Cortex of kidney (tissue), 1 donor: ENCODE measurements at places on chromosomes 6 and 20.

DNA sequence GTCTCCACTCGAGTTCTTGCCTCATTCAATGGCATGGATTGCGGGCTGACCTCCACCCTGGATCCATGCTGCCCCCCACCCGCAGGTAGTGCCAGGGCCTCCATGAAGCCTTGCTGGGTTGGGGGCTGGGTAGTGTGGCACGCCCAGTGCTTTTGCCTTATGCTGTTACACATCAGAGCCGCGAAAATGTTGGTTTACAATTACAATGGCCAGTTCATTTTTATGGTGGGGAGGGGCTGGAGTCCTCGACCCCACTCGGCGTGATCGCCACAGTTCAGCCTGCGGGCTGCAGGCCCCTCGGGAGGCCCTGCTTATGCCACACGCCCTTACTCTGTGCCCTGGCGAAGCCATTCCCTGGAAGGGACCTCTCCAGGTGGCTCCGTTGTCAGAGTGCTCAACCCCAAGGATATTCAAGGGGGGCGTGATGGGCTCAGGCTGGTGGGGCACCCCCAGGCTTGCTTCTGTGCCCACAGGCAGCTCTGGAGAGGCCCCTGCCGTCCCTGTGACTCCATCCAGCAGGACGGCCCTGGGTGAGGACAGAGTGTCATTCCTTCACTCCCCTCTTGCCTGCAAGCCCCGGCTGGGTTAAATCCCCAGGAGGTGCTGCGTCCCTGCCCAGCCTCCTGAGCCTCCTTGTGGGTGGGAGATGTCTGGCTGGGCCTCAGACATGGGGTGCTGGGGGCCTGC is 14.8 kb downstream of the ITPA start:
- no peak for DNase-seq

GRCh38 chr6:6008648-6009421 is 2.1 kb upstream of the NRN1 start:
- DNase-seq, result no peak

DNA sequence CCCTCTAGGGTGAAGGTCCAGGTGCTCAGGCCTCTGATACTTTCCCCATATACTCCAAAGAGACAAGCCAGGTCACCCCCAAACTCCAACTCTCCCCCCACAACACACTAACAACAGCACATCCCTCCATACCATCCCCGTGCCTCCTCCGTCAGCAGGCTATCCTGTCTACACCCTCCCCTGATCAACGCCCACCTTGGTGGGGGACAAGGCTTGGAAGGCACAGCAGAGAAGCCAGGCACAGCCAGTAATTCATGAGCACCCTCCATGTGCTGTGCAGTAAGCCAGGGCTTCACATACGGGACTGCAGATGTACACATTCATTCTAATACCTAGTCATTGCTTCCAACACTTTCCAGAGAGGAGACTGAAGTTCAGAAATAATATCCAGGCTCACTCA is 57.6 kb downstream of the TRERF1 start:
- no peak for DNase-seq

GRCh38 chr6:122657601-122658000 is 47.4 kb downstream of the PKIB start:
- DNase-seq, result no peak

DNA sequence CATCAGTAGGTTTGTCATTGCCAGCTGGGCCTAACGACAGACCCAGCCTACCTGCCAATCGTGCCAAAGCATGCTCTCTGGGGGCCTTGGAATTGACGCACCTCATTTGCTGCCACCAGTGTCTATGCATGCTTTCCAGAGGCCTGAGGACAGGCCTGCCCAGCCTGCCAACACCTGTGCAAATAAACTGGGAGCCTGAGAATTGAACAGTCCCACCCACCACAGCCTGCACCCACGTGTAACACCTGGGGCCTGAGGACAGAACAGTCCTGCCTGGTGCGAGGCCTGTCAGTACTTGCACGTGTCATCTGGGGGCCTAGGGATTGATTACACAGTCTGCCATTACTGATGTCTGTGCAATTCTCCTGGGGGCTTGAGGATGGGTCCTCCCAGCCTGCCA is 6.2 kb upstream of the RNF217 start:
- no peak for DNase-seq

DNA sequence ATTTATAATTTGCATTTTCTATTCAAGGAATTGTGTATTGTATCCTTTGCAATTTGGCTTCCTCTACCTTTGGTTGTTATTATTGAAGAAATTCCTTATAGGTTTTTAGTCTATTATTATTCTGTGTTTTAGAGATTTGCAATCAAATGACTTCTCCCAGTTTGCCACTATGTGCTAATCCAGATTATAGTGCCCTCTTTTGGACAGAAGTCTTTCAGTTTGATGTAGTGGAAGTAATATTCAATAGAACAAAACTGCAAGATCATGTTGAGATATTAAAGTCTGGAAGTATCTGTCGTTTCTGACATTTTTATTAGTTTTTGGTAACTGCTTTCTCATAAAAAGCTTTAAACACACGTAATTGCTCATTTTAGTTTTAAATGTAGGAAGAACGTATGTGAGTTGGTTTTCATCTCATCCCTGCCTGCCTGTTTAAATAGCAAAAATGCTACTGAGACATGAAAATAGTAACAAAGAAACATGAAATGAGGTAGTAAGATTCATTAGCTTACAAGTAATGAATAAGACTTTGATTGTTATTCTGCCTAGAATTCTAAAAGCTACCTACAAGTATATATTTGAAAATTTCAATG is 72.8 kb downstream of the RTN4IP1 start:
- no peak for DNase-seq

DNA sequence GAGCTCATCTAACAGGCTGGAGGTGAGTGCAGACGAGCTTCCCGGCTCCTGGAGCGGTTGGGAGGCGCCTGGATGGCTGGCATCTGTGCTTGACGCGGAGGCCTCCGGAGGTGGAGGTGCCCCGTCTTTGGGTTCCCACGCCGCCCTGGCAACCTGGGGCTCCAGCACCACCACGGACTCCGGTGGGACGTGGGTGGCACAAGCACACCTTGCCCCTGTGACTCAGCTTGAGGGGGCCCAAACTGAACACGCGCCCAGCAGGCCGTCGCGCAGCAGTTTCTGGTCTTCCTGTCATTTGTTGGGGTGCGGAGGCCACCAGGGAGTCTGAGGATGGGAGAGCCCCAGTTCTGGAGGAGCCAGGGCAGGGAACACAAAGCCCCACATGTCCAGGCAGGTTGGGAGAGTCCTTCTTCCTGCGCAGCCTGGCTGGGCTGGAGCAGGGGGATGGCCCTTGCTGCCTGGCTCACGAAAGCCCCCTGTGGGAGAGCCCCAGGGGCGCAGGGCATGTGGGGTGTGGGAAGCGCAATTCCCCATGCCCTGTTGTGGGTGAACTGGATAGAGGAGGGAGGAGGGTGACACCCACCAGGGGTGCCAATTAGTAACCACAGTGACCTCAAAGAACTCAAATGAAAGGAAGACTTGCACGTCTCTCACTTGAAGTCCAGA is 1378.6 kb upstream of the DEFB115 start:
- no peak for DNase-seq

- DNase-seq, result no peak
These were observed 48.3 kb downstream of the PROKR2 start for GRCh38 chr20:5268449-5268848.

- no peak for DNase-seq
These were observed 75.0 kb downstream of the PLCB4 start for GRCh38 chr20:9143926-9144325.

GRCh38 chr6:170265655-170266054 is 25.2 kb downstream of the DLL1 start:
- DNase-seq, result no peak

DNA sequence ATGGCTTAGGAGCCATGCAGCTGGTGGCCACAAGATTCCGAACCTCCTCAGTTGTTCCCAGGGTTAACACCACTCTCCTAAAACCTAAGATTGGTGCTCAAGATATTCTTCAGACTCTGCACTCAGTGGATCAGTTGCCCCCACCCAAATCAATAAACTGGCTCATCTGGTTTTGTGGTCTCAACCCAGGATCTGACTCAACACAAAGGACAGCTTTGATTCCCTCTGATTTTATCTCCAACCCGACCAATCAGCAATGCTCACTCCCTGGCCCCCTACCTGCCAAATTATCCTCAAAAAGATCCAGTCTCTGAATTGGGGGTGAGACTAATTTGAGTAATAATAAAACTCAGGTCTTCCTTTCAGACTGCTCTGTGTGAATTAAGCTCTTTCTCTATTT is 137.5 kb downstream of the EYS start:
- no peak for DNase-seq

DNA sequence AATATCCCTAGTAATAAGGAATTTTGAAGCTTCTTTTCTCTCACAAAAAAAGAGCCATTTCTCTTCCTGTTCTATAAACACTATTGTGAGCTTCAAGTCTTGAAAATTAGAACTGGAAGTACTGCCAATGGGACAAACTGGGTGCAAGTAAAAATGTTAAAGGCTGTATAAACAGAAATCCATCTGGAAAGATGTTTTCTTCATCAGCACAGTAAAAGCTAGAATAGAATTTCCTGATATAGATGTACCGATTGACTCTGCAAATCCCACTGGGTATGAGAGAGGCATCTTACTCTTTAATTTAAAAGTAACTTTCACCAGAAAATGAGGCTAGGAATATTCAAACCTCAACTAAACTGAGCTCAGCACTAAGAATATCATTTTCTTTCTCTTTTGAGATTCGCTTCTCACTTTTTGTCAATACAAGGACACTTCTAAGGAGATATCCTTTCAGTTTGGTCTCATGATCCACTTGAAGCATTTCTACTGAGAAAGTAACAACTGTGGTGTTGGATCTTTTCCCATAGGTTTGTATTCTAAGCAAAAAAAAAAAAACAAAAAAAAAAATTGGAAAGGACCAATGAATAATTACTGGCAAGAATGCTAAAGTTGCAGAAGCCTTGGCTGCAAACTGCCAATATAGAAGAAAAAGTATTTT is 169.0 kb upstream of the PRDM1 start:
- DNase-seq, result no peak

DNA sequence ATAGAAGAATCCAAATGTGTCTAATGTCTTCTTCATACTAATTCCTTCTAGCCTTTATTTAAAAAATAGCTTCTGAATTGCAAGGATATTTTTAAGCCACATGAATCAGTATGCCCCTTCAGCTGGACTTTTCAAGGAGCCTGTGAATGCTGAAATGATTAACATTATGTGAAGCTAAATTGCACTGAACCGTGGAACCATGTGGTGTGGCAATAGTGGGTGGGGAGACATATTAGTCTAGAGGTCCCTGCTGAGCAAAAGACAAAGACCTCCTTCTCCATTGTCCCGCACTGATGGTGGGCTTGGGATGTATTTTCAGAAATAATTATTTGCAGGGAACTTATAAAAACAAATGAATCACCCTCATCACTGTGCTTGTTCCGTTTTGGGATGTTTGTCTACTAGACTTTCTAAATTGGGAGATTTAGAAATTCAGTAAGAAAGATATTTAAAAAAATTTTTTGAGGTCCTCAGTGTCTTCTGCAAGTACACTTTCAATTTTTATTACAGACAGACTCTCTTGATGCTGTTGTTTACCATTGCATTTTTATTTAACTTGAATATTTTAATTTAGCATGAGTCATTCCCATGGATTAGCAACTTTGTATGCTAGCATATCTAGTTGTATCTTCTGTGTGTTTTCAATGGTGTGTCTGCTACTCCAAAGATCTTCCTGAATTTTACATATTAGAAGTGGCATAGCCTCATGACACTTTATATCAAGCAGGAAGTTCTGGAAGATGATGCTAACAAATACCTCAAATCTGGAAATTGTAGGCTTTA is 238.1 kb downstream of the LAMA2 start:
- DNase-seq, result no peak

DNA sequence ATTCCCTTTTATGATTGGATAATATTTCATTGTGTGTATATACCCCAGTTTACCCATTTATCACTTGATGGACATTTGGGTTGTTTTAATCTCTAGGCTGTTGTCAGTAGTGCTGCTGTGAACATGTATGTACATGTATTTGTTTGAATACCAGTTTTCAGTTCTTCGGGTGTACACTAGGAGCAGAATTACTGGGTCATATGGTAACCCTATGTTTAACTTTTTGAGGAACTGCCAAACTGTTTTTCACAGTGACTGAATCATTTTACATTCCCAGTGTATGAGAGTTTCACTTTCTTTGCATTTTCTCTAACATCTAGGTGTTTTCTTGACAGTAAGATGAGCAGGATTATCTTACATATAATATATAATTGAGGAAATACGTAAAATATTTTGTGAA is 44.7 kb upstream of the ADIG start:
- DNase-seq, result no peak

- DNase-seq, result no peak
These were observed 53.8 kb downstream of the TRIM38 start for GRCh38 chr6:26016245-26016962.

DNA sequence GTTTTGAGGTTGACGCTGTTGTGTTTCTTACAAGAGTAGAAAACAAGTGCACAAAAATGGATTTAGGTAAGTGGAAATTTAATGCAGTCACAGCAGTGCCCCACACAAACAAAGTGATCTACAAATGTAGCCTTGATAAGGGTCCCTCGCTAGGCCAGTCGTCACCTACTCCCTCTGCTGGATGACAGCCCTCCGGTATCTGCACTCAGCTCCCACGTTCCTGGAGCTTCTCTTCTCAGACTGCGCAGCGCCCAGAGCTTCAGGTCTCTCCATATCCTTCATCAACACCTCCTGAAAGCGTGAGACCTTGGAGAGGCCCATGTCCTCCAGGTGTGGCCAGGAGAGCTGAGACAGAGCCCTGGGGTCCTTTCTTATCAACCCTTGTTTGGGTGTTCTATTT is 58.3 kb upstream of the MAP3K4 start:
- DNase-seq, result no peak

- DNase-seq, result no peak
These were observed 96.0 kb downstream of the PRKN start for GRCh38 chr6:162631546-162631945.

DNA sequence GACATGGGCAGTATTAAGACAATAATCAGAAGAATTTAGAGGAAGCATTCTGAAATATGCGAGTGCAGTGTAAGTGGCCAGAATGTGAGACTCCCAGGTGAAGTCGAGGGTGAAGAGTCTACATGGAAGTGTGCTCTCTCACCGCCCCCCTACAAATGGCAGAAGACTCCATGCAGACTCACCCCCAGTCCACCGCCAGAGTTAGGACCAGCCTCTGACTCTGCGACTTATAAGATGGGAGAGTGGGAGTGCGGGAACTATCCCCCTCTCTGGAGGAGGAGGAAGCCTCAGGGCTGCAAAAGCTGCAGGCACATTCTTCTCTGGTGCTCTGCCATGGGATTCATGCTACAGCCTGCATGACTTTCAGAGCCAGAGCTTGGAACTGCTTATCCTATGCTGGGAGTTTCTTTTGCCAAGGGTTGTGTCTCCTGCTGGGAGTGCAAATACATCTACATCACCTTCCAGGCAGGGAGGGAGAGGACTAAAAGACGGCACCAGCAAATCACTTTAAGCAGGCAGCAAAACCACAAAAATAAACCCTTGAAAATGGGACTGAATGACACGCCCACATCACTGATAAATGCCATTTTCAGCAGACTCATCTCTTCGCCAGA is 206.7 kb upstream of the SULF2 start:
- DNase-seq, result no peak

GRCh38 chr20:56449459-56449858 is 19.0 kb upstream of the RTF2 start:
- DNase-seq, result no peak
